ENCODE measurements at places on chromosomes 6 and 20.

GRCh38 chr6:40734607-40735006 lies 147.4 kb upstream of the LRFN2 start:
- no peak for DNase-seq

GRCh38 chr6:46353528-46353927 lies 137.7 kb downstream of the RCAN2 start:
- no peak for DNase-seq

DNA sequence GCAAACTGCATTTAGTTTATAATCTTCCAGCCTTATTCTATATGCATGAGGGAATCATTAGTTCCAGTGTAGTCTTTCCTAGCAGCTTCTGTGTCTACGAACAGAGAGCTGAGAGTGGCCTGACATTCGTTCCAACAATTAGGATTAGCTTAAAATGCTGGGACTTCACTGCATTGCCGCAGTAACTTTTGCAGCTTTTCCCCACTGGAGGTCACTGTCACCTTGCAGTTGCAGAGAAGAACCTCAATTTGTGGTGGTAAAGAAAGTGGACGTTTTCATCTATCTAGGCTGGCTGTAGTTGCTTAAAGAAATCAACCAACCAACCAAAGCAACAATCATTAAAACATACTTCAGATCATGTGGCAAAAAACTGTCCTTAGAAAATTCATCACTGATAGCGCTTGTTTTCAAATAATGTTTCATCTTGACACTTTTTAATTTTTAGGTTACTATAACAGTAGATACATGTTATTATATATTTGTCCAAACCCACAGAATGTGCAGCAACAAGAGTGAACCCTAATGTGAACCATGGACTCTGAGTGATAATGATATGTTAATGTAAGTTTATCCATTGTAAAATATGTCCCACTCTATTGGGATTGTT lies 12.2 kb downstream of the MYLK4 start:
- no peak for DNase-seq

DNA sequence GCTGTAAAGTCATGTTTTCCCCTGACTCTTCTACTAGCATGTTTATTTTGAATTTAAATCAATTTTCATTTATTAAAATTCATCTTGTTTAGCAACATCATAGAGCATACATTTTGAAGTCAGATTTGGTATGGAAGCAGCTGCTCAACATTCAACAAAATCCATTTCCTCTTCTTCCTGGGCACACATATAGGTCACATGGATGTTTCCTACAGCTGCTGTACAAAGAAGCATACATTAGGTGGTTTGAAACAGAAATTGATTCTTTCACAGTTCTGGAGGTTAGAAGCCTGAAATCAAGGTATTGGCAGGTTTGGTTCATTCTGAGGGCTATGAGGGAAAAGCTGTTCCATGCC lies 495.2 kb downstream of the RFPL4B start:
- DNase-seq = no peak

DNA sequence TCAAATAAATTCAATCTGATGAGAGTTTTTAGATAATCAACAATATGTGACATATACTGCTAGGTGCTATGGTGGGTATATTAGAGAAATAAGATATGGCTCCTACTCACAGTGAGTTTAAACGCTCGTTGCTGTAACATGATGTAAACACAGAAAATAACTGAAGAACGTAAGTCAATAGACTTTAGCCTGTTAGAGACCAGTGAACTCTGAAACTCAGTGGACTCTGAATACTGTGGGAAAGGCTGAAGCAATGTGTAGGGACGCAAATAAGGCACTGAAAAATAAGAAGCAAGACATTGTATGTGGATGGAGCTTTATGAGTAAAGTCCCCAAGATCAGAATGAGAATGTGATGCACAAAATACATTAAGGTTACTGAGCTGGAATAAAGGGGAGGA lies 431.6 kb downstream of the TFAP2B start:
- no peak for DNase-seq

GRCh38 chr20:23923891-23924435 lies 44.4 kb upstream of the CST5 start:
- no peak for DNase-seq

- DNase-seq = no peak
Measured at GRCh38 chr6:170074435-170074834, 216.4 kb downstream of the DLL1 start.

- no peak for DNase-seq
Measured at GRCh38 chr20:19880256-19881079, 122.4 kb downstream of the RIN2 start.
